ENCODE measurements at places on chromosomes 6 and 20.

GRCh38 chr6:6503191-6503590 lies 85.3 kb upstream of the LY86 start:
- DNase-seq, result no peak

GRCh38 chr6:107124934-107125348 lies 9.6 kb upstream of the BEND3 start:
- no peak for DNase-seq

DNA sequence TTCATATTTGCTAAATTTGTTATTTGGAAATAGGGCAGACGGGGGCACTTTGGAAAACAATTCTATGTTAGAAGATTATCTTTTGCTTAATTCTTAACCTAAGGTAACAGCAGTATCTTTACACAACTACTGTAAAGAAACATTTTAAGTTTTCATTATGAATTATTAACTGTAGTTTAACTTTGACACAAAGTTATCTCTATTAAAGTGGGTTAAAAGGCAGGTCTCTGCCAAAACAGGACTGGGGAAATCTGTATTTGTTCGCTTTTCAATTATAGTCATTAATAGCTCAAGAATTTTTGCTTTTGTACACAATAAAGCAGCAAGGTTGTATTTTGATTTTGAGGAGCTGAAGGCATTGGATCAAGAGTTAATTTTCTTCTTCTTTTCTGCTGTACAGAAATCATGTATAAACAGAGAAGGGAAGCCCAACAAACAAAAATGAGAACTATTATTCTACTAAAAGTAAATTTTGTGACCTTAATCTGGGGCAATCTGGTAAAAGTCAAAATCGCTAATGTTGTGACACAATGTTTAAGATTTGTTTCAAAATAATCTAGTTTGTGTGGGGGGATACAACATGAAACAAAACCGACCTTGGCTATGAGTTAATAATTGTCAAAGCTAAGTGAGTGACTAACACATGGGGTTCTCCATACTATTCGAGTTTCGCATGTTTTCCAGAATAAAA lies 2.9 kb downstream of the STAU1 start:
- no peak for DNase-seq

DNA sequence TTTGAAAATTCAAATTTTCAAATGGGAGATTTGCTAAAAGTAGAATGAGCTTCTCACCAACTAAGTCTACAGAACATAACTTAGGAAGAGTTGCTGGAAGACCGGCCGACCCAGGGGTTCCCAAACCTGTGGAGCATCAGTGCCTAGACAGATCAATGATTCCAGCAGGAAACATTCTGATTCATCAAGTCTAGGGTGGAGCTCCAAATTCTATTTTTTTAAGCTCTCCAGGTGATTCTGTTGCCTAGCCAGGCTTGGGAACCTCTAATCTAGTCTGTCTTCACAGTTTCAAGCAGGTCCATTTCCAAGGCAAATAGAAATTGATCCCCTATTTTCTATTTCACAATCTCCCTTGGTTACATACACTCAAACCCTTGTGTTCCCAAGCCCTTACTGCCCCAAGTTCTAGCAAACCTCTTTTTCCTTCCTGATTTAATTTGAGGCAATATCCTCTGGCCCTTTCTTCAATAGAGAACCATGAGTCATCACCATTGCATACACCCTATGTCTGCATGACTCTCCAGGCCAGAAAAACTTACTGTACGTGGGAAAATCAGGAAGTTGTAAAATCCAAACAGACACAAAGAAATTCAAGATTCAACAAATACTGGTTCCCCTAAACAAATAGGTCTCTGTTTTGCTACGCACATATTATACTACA lies 8.9 kb downstream of the ATXN1 start:
- DNase-seq, result peak; percentile 77

- no peak for DNase-seq
These were observed 9.5 kb upstream of the SFT2D1 start for GRCh38 chr6:166351715-166352285.

- DNase-seq, result no peak
These were observed 9.2 kb downstream of the SLCO4A1 start for GRCh38 chr20:62651285-62652021.

DNA sequence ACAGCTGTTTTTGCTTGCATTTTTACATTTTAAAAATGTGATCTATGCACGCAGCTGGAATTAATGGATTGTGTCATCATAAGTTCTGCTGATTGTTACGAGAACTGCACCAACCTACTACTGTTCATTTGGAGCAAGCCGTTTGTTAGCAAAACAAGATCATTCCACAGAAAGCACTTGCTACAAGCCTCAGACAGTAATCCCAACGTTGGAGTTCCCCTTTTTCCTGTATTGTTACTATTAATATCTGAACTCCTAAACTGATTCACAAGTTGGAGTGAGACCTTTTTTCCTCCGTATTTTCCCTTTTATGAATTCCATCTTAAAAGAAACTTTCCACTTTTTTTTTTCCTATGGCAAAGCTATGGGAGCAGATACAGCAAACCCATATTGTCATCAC lies 3.5 kb downstream of the TENT5A start:
- no peak for DNase-seq

- DNase-seq, result no peak
These were observed 266.7 kb upstream of the THEMIS start for GRCh38 chr6:128167552-128167951.

DNA sequence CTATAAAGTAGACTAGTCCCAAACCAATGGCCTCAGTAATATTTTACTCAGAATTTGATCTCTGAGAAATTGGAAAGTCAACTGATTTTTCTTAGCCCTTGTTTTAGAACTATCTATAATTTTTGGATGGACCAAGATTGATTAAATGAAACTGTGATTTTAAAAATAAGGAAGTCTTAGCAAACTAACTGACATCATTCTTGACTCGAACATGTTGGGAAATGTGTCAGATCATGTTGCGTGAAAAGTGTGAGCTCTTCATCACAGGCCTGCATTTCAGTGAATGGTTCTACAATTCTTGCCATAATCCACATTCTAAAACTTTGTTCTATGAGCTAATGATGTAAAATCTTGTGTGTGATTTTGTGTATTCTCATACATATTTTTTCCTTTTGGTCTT lies 11.0 kb downstream of the TNFAIP3 start:
- no peak for DNase-seq

DNA sequence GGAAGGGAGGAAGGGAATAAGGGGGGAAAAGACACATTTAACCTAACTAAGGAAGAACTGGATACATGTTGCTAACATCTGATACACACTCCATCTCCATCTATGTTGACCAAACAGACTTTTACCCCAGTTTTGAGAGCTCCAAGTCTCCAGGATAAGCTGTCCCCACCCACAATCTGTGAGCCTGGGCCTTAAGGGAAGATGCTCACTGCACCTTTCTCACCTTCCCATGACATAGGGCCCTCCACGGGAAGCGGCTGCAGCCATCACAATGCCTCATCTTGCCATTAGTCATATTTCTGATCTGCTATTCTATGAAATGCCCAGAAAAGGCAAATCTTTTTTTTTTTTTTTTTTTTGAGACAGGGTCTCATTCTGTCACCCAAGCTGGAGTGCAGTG lies 126.6 kb upstream of the SALL4 start:
- DNase-seq, result no peak

- no peak for DNase-seq
These were observed 676.6 kb downstream of the DHX35 start for GRCh38 chr20:39638731-39639130.

GRCh38 chr6:153493501-153493900 lies 362.4 kb upstream of the RGS17 start:
- DNase-seq, result no peak

DNA sequence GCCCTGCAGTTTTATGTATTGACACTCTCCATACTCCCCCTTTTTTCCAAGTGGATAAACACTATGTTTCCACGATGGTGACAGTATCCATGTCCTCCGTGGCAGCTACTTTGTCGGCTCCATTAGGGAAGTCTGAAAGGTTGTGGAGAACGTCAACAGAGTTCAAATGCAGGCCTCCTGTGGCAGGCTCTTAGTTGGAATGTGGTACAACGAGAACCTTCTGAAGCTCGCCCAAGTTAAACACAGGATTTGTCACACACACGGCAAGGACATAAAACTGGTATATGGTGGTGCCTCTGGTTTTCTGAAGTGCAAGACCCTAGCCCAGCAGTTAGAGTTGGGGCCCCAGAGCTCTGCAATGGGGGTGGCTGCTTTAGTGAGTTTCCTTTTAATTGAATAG lies 187.0 kb upstream of the TAB2 start:
- DNase-seq, result no peak

DNA sequence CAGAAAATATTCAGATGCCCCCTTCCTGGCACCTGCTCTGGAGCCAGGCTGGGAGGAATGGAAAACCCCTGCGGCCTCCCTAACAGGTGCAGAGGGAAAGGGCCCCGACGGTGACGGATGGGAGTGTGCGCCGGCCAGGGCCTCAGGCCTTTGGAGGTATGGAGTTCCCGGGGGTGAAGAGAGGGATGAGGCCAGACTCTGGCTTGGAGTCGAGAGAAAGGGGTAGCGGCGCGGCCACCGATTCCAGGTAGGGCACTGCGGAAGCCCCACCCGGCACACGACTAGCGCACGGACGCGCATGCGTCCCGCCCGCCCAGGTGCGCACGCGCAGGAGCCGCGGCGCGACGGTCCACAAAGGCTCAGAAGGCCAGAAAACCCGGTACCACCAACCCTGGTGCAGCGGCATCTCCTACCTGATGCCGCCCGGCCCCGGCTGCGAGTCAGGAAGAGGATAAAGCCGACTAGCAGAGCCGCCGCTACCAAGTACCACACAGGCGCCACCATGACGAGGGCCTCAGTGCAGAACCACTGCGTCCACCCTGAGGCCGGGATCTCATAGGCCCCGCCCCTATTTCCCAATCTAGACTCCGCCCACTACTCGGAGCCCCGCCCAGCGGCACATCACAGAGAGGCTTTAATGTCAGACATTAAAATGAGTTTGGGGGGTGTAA lies at the start of gene DDRGK1:
TSS of gene DDRGK1 (minus strand) at position 559 of the 671 bp plus-strand sequence. CDS start at position 504, 55 bp downstream.
- DNase-seq, result peak; percentile 50

DNA sequence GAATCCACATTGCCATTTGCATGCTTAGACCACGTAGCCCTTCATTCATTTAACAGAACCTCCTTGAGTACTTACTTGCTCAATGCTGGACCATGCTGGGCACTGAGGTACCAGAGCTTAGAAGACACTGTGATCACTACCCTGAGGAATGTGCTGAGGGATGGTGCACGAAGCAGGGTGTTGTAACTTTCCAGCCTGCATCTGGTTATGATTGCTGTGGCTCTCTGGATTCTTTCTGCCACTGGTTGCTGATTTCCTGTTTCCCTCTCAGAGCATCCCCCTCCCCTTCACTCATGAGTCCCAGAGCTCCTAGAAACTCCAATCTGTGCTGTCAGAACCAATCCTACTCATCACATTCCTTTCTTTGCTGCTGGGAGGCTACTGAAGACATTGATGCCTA lies 537.4 kb downstream of the PTPRT start:
- no peak for DNase-seq

GRCh38 chr20:49444553-49444990 lies 37.9 kb downstream of the KCNB1 start:
- no peak for DNase-seq

GRCh38 chr20:24048024-24048611 lies 59.5 kb upstream of the GGTLC1 start:
- DNase-seq, result no peak

GRCh38 chr6:2861060-2861821 lies 19.6 kb upstream of the SERPINB1 start:
- no peak for DNase-seq

- no peak for DNase-seq
These were observed 47.9 kb downstream of the YTHDF1 start for GRCh38 chr20:63167918-63168520.

- no peak for DNase-seq
These were observed 18.3 kb upstream of the MUC21 start for GRCh38 chr6:30965140-30965601.

GRCh38 chr20:46174469-46175126 lies 56.5 kb downstream of the CD40 start:
- peak; percentile 0 for DNase-seq

- DNase-seq, result no peak
These were observed 314.3 kb downstream of the EPHA7 start for GRCh38 chr6:93105017-93105416.

GRCh38 chr6:143200167-143200770 lies 139.6 kb downstream of the AIG1 start:
- DNase-seq, result no peak

- DNase-seq, result no peak
These were observed 133.1 kb downstream of the BCAS1 start for GRCh38 chr20:53937339-53937741.

DNA sequence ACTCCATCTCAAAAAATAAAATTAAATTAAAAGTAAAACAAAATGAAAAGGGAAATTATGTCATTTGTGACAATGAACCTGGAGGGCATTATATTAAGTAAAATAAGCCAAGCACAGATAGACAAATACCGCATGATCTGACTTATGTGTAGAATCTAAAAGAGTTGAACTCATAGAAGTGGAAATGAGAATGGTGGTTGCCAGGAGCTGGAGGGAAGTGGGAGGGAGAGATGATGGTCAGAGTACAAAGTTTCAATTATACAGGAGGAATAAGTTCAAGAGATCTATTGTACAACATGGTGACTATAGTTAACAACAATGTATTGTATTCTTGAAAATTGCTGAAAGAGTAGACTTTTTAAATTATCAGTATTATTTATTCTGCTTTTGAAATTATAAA lies 183.4 kb downstream of the ID4 start:
- no peak for DNase-seq

DNA sequence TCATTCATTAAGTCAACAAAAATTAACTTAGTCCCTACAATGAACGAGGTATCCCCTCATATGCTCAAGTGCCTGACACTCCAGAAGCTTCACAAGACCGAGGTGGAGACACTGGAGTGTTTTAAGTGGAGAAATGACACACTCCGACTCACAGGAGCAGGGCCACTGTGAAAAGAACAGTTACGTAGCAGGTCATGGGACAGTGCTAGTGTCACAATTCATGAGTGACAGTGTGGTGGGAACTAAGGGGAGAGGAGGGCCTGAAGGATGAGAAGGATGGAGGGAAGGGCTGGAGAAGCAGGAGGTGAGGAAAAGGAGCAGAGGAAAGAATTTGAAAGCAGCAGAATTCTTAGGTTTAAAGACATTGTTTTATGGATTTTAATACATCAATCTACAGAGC lies 1.3 kb upstream of the HLA-A start:
- no peak for DNase-seq

DNA sequence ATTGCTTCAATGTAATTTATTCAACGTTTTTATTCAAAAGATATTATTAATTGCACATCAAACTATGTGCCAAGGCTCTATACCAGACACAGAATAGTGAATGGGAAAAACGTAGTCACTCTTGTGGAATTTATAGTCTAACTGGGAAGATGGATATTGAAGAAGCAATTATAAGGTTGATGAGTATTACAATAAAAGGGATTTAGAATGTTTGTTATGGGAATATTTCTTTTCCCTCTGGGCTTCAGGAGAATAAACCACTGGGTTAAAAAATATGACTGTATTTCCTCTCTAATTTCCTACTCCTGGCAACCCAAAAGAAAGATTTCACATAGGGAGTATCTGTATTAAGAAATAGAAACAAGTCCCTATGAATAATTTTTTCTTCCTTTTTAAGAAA lies 25.1 kb upstream of the UTRN start:
- DNase-seq, result peak; percentile 63

DNA sequence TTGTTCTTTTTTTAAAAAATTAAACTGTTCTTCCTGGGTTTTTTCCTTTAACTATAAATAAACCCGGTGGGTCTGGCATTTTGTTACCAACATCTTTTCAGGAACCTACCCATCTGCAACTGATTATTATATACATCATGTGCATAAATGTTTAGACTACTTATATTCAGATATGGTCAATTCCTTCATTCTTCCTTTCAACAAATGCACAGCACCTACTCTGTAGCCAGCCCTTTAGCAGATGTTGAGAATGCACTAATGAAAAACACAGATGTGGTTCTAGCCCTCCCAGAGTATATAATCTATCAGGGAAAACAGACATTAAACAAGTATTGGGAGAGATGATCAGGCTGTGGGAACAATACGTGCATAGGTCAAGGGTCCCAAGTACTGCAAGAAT lies 237.1 kb downstream of the UST start:
- peak; percentile 68 for DNase-seq

Data from fibroblast of skin of left biceps (primary cell).